Activated naive CD8-positive, alpha-beta T cell treated with anti-CD3 and anti-CD28 coated beads for 36 hours (primary cell): ENCODE measurements at places on chromosomes 12 and 14.

DNA sequence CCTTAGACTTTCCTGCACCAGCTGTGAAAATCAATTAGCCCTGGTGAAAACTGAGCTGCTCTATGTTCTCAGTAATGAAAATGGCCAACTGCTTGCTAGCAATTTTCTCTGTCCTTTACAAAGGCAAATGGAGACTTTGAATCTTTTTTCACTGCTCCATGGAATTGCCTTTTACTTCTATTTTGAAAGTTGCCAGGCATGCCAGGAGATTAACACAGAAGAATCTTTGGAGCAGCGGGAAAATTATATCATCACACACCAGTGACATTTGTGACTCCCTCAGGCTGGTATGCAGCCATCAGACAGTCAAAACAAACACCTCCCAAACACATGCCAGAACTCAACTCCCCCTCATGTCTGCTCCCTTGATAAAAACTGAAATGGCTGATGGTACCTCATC is 872.0 kb upstream of the FLRT2 start:
- DNase-seq = no peak

- no peak for DNase-seq
These were observed 28.1 kb downstream of the MSRB3 start for GRCh38 chr12:65306366-65307168.

GRCh38 chr14:65686761-65687160 is 274.2 kb downstream of the FUT8 start:
- no peak for DNase-seq

GRCh38 chr12:120168337-120168736 is 26.2 kb downstream of the GCN1 start:
- DNase-seq = no peak

- peak; percentile 62 for DNase-seq
These were observed 43.8 kb downstream of the DDHD1 start for GRCh38 chr14:53109105-53110041.

DNA sequence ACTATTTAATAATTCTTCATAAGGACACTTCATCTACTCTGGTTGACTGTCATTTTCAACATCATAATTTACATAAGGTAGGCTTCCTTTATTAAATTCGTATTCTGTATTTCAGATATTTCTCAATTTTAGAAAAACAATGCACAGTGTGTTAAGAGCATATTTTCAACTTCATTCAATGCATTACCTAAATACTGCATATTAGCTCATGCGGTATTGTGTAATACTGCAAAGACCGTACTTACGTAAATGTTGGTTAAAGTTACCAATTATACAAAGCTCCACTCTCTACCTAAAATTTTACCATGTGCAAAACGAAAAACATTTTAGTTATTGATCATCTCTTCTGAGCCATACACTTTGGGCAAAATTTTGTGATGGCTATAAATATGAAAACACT is 62.8 kb downstream of the EXOC5 start:
- DNase-seq = no peak

- DNase-seq = no peak
These were observed 42.7 kb upstream of the NID2 start for GRCh38 chr14:52111583-52111982.

- no peak for DNase-seq
These were observed 65.0 kb upstream of the SINHCAF start for GRCh38 chr12:31390991-31391390.

DNA sequence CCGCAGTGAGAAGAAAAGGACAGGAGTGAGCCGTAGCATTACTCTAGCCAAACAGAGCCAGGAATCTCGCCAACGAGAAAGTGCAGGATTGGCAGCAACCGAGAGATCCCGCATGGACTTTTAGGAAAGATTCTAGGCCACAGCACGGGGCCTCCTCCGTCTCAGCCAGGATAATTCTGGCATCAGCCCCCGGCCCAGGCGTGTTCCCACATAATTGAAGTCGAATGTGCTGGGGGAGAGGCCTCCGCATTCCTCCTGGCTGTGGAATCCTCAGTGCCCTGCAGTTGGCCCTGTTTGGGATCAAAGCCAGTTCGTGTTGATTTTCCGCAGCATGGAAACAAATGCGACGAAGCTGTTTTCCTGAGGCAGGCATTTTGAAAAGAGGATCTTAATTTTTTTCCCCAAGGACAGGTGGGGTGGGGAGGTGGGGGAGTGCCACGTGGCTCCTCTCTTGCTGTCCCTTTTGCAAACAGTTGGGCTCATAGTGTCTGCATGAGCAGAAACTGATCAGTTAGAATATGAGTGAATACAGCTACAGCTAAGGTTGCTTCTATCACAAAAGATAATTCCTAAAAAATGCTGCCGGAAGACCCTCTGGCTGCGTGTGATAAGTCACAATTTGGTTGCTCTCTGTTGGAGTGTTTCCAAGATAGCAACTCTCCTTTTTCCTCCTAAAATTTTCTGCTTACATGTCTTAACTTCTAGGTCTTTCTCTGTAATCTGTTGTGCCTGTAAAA is 37.3 kb upstream of the ATXN2 start:
- DNase-seq = no peak

DNA sequence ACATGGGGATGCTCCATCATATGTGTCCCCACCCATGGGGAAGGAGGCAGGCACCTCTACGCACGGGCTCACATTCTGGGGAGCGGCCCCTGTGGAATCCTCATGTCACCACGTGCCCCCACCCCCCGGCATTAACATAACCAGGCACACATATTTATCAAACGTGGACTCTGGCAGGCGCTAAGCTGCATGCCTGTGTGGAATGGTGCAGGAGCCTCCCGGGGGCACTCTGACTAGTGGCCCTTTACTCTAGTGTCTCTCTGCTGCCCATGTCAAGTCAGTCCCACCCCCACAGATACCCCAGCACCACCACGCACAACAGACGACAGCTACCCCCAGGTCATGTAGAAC is 66.1 kb downstream of the CCDC88C start:
- DNase-seq = no peak

DNA sequence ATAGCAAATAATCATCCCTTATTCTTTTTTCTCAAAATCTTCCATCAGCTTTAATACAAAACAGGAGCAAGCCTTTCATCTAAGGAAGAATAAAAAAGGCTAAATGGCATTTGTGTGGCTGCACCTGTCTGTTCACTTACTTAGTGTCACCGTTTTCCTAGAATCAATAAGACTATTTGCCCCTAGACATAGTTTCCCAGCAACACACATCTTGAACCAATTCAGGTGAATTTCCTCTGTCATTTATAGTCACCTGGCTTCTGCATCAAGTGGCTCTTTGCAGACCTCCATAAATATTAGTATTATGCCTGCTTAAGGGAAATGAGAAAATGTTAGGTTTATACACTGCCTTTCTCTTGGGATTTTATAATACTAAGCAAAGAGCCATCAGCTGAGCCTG is 17.4 kb upstream of the GCH1 start:
- no peak for DNase-seq

- no peak for DNase-seq
These were observed 49.2 kb downstream of the DAD1 start for GRCh38 chr14:22539831-22540230.

DNA sequence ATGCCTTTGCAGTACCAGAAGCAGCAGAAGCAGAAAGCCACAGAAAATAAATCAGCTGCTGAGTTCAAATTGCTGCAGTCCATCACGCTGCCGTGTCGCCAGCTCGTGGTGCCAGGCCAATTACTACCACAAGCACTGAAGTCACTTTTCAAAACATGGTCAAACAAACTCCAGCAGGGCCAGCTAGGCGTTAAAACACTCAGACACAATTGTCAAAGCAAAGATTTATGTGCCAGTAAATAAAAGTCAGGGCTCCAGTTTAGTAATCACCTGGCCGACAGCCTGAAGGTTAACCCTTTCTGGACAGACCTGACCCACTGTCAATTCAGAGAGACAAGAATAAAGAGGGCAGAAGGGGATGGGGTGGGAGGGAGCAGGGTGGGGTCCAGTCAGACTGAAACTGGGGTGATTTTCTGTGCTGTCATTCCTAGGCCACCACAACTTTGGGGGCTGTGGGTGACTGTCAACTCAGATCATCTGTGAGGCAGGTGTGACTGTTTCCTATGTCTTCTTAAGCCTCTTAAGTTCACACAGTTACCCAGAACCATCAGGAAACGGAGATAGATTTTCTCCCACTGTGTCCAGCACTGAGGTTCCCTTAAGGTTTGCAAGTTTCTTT is 109.8 kb upstream of the FUT8 start:
- DNase-seq = peak; percentile 79

GRCh38 chr12:110279566-110280375 is 1.3 kb upstream of the ATP2A2 start:
- DNase-seq = no peak

- DNase-seq = no peak
These were observed 49.9 kb upstream of the PLXNC1 start for GRCh38 chr12:94098466-94098865.

DNA sequence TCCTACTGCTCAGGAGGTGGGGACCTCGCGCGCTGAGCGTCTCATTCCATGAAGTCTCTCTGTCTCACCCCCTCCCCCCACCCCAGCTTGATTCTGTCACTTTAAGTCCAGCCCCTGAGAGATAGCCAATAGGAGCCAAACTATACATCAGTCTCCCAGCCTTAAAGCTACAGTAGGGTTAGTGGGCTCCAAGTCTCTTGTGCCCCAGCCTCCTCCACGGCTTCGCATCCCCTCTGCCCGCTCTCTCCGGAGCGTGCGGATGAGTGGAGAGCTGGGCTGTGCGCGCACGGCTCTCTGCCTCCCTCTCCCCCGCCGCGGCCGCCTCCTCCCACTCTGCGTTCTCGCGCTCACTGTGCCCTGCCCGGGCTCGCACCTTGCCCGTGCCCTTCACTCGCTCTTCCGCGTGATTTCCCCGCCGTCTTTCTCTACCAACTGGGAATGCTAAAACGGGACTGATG is at the start of gene ESRRB:
Gene ESRRB (plus strand): TSS at position 191 of the 458 bp plus-strand sequence. CDS start 265 bp downstream, at position 456.
- no peak for DNase-seq

GRCh38 chr12:125983094-125983783 is 918.0 kb downstream of the AACS start:
- no peak for DNase-seq

GRCh38 chr14:88137327-88137726 is 132.4 kb downstream of the GPR65 start:
- DNase-seq = no peak

DNA sequence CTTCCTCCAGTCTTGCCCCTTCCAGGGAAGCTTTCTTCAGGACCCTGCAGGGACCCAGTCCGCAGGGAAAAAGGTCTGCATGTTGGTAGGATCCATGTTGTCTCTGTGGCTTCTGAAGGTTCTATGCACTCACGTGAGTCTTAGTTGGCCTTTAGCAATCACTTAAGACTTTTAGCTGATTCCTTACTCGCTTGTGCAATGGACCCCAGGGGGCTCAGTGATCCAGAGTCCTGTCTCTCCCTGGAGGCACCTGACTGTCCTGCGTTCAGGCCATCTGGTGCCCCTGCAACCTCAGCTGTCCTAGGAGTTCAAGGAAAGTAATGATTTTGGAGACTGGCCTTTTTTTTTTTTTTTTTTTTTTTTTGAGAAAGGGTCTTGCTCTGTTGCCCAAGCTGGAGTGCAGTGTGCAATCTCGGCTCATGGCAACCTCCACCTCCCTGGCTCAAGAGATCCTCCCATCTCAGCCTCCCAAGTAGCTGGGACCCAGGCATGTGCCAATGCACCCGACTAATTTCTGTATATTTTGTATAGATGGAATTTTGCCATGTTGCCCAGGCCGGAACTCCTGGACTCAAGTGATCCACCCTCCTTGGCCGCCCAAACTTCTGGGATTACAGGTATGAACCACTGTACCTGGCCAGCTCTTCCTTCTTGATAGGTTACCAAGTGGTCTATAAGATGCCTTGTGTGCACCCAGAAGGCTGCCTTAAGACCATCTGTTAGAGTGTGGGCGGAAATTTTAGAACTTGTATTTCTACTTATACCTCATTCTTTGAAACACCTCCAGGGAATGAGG is 4.6 kb downstream of the IFI27L2 start:
- DNase-seq = no peak

- no peak for DNase-seq
These were observed at the start of gene ADAM21 for GRCh38 chr14:70451874-70452273. Gene ADAM21, plus strand, starts transcription at chr14:70452174. Its CDS starts 5,326 bp downstream, at chr14:70457500.

- no peak for DNase-seq
These were observed 29.2 kb upstream of the LHX5 start for GRCh38 chr12:113500782-113501311.

GRCh38 chr12:123934829-123935228 is 37.8 kb downstream of the CCDC92 start:
- DNase-seq = no peak

GRCh38 chr12:27733791-27734190 is 23.2 kb downstream of the MRPS35 start:
- no peak for DNase-seq

- DNase-seq = no peak
These were observed 23.7 kb downstream of the LEMD3 start for GRCh38 chr12:65192963-65193516.

- DNase-seq = no peak
These were observed 182.5 kb downstream of the GXYLT1 start for GRCh38 chr12:41962171-41962572.

GRCh38 chr14:34466691-34467090 is 4.7 kb upstream of the SPTSSA start:
- DNase-seq = no peak
